ENCODE measurements at places on chromosomes 6 and 20.
A peak's percentile ranks its signal among the peaks of the same experiment; 100 is the strongest.

GRCh38 chr20:38060536-38060935 lies 27.0 kb downstream of the RPRD1B start:
- no peak for DNase-seq

DNA sequence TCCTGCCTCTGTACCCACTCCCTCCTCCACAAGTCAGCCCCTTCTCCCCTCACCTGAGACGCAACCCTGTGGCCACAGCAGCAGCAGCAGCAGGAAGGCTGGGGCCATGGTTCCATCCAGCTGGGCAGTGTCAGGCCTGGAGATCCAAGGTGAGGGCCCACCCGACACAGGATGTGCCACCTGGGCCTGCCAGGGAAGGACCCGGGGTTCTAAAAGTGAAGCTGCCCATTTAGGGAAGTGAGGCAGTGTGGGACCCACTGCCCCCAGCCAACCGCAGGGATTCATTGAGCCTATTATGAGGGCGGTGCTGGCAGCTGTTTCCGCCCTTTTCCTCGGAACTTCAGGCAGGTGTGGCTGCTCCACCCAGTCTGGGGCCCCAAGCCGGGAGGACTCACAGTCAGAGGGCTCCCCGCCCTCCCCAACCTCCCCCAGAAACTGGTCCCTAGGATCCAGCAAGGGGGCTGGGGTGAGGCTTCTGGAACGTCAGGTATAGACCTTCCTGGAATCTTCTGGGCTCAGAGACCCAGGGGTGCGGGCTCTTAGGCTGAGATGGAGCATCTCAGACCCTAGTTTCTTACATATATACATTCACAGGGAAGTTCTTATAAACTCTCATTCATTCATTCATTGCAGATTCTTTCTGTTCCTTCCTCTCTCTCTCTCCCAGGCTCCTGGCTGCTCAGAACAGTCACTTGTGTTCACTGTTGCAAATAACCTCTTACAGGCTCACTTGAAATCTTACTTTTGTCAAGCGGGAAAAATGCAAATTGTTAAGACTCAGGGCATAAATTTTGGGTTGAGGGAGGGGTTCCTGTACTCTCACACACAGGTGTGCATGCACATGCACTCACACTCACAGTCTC lies at the start of gene TREML2:
TREML2 (minus strand) TSS at position 249 of the 863 bp plus-strand sequence; CDS start at position 108, 141 bp downstream.
- peak; percentile 16 for DNase-seq

DNA sequence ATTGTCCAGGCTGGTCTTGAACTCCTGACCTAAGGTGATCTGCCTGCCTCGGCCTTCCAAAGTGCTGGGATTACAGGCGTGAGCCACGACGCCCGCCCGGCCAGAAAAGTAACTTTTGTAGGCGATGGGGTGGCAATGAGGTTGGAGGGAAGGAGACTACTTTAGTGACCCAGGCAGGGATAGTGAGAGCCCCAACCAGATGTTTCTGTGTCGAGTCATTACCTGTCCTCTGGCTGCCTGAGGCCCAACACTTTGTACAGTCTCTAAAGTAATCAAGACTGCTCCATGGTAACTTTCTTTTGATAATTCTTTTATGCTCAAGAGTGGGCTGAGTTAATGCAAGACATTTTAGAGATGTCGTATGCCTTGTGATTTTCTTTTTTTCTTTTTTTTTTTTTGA lies 6.8 kb downstream of the SASH1 start:
- no peak for DNase-seq

GRCh38 chr20:6533761-6534479 lies 233.6 kb upstream of the BMP2 start:
- no peak for DNase-seq

- DNase-seq, result peak; percentile 34
Measured at GRCh38 chr6:4923081-4923480, 80.8 kb downstream of the RPP40 start.

DNA sequence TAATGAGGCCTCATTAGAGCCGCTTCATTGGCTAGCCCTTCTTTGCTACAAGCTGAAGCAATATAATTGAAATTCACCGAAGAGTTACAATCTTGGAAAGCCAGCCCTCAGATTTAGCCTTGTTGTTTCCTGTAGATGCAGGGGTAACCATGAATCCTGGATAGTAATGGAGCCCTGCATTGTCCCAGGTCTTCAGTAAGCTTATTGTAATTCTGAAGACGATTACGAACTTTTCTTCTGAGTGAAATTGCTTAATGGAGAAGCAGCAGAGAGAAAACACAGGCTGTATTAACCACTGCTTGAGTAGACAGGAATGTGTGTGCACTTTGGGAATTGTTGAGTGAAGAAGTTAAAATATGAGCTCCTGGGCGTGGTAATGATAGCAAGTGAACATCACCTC lies 26.3 kb upstream of the NAA20 start:
- DNase-seq, result no peak

- no peak for DNase-seq
Measured at GRCh38 chr6:20640181-20640580, 105.9 kb downstream of the CDKAL1 start.

Data from inflammatory macrophage (primary cell).